NCI-H2081 treated with DMSO at 0.1 percent for 48 hours (cell line): ENCODE measurements at places on chromosomes 7 and 10.

DNA sequence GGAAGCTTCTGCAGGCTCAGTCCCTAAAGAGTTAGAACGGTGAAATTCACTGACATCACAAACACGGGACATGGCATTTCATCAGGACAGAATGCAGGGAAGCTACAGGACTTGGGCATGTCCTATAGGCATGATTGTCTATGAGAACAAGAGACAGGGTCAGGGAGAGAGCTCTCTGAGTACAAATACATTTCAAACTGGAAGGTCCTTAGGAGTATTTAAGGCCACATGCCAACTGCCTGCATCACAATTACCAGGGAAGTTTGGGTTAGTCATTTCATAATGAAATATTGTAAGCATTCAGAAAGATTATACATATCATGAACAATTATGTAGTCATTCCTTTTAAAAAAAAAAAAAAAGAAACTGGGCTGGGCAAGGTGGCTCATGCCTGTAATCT, 71.3 kb downstream of the CREB3L2 start:
- no peak for DNase-seq

GRCh38 chr7:118689403-118689802, 464.9 kb downstream of the ANKRD7 start:
- no peak for DNase-seq

DNA sequence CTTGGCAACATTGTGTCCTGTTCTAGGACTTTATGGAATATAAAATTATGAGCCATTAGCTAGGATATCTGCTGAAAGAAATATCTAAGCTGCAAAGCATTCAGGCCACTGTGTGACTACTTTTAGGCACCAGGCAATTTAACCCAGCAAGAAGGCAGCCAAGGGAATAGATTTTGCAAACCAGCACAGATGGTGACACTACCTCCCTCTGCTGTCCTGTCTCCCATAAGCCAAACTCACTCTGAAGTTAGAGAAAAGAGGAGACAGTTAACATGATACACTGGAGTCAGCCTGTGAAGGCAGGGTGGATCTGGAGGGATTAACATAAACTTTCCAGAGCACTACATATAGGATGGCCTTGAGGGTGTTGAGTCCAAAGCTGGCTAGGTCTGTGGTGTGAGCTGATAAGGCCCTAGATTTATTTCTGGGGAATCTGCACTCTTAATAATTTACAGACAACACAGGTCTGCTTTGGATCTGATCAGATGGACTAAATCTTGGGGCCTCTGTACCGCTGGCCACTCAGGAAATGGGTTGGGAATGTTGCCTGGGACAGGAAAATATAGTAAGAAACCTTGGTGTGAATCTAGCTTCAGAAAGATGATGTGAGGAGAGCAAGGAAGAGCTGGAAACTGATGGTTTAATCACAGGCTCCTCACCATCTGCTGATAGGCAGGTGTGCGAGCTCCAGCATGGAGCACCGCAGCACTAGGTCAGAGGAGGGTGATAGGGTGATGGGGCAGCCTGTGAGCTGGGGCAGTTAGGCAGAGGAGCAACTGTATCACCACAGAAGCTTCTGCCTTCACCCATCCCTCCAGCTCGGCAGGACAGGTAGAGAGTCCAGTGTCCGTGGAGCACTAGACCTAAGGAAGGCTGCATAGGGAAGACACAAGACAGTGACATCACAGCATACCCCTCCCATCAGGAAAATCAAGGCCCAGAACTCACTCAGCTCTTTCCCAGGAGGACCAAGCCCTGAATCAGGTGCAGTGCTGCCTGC, 229.9 kb upstream of the PRSS1 start:
- DNase-seq, result no peak

DNA sequence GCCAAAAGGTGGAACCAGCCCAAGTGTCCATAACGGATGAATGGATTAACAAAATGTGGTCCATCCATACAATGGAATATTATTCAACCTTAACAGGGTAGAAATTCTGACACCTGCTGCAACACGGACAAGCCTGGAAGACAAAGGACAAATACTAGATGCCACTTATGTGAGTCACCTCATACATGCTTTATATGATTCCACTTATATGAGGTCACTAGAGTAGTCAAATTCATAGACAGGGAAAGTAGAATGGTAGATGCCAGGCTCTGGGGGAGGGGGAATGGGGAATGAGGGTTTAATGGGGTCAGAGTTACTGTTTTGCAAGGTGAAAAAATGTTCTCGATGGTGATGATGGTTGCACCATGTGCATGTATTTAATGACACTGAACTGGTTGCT, 34.0 kb upstream of the CYTH3 start:
- DNase-seq, result no peak

- DNase-seq, result no peak
Observed at GRCh38 chr10:126584836-126585235, 85.7 kb downstream of the C10orf90 start.

- no peak for DNase-seq
Observed at GRCh38 chr7:136134503-136134902, 157.3 kb upstream of the MTPN start.

DNA sequence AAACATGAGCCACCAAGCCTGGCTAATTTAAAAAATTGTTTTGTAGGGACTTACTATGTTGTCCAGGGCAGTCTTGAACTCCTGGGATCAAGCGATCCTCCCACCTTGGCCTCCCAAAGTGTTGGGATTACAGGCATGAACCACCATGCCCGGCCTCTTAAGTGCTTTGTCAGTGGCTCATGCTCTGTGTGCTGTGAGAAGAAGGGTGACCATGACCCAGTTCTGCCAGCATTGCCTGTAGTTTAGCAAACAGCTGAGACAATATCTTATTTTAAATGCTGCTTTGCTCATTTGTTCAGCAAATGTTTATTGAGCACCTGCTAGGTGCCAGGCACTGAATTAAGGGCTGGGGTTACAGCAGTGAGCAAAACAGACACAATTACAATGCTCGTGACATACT, 9.0 kb downstream of the ADCK2 start:
- DNase-seq, result no peak

GRCh38 chr7:68417659-68418058, 1180.6 kb upstream of the AUTS2 start:
- no peak for DNase-seq

DNA sequence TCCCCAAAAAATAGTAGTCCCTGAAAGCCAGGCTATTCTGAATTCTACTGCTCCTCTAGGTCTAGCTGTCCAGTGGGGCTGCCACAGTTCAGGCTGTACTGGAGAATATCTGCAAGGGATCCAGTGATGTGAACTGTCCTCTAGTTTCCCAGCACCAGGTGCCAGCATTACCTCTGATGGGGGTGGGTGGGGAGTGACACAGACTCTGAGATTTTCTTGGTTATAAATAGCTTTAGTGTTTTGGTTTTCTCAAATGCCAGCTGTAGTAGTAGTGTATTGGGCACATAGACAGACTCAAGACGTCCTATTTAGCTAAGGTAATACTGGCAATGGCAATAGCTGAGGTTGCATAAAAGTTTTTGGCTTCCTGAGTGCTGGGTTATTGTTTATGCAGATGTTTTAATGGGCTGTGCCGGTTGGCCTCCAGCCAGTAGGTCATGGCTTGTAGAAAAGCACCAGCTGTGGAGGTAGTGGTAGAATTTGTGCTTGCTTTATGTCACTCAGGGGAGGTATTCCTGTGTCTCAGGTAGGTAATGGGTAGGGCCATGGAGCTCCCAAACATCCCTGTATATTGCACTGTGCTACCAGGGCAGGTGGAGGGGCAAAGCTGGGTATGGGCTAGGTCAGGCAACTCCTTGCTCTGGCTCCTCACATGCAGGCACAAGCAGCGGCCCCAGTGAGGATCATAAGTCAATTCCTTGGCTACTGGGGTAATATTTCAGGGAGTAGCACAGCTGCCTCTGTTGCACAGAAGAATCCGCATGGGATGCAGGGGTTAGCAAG, 338.7 kb upstream of the LRRTM3 start:
- DNase-seq, result no peak

DNA sequence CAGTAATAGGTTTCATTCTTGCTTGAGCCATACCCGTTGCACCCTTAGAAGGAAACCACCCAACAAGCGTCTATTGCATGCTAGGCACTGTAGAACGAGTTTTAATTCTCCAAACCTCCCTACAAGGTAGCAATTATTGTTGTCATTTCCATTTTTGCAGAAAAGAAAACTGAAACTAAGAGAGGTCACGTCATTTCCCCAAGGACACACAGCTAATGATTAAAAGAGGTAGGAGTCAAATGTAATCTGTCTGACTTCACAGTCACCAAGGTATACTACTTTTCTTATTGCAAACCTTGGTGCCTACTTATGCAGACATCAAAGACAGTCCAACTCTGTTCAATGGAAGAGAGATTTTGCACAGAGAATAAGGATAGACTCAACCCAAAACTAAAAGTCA, 49.1 kb upstream of the C1QL3 start:
- DNase-seq, result no peak

DNA sequence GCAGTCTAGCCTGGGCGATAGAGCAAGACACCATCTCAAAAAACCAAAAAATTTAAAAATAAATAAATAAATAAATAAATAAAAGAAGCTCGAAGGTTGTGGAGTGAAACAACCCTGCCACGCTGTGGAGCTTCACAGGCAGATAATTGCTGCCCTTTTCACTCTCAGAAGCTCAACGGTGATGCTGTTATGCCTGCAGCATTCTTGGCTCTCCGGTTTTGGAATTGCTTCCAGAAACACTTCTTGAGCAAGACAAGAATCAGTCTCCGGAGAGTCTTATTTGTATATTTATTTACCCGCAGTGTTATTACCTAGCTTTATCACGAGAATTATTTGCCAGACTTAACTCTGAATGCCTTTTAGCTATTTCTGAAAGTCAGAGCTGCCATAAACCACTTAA, 40.5 kb upstream of the UBE2H start:
- no peak for DNase-seq

DNA sequence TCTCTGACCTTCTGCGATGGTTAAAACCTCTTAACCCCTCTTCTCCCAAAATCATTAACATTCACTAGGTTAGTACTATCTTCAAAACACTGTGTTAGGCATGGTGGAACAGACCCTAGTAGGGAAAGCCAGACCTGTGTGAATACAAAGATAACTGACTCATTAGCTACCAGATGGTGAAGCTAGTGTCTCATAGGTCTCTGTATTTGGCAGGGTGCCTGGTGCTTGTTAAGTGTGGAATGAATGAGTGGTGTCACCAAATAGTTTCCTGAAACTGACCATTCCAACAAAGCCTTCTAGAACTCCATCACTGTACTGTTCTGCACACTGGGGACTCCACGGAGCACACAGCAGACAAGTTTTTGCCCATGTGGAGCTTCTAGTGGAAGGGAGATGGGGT, 27.7 kb upstream of the TM9SF3 start:
- no peak for DNase-seq

GRCh38 chr7:19964246-19964645, 190.8 kb upstream of the TMEM196 start:
- DNase-seq, result no peak

DNA sequence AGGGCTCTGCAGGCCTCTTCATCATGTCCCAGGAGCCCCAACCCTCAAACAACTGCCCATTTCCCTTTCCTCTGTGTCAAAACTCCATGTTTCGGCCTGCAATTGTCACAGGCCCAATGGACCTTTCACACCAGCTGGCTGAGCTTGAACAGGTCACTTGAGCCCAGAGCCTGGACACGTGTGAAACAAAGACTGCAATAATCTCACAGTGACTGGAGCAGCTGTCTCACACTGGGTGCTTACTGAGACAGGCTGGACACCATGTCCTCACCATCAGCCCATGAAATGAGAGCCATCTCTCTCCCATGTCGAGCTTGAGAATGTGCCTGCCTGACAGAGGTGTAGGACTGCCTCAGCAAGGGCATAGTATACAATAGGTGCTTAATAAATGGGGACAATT, 19.5 kb upstream of the EIF5AL1 start:
- no peak for DNase-seq

- no peak for DNase-seq
Observed at GRCh38 chr10:84348860-84349259, 20.5 kb downstream of the CCSER2 start.

GRCh38 chr7:99106821-99107241, 37.1 kb downstream of the SMURF1 start:
- no peak for DNase-seq

DNA sequence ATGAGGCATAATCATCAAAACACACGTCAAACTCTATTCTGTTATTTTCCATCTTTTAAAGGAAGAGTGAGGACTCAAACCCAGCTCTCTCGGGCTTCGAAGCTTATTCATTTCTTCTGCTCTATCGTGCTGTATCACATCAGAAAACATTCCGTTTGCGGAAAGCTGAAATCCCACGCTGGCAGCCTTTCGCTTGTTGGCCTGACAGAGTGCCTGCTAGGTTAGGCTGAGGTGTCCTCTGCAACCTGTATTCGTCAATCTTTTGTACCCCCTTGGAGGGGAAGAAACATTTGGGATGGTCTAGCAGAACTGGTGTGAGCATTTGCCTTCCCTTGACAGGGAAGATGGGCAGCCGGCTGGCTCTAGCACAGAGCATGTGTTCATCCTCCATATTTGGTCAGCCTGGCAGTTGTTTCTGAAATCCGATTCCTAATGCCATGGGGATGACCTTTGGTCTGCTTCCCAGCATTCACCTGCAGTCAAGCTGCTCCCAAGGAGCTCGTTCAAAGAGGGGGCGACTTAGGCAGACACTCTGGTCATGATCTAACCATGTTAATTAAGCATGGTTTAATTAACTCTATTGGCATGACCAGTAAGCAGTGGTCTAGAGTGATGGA, 55.2 kb downstream of the TACC2 start:
- DNase-seq, result no peak

DNA sequence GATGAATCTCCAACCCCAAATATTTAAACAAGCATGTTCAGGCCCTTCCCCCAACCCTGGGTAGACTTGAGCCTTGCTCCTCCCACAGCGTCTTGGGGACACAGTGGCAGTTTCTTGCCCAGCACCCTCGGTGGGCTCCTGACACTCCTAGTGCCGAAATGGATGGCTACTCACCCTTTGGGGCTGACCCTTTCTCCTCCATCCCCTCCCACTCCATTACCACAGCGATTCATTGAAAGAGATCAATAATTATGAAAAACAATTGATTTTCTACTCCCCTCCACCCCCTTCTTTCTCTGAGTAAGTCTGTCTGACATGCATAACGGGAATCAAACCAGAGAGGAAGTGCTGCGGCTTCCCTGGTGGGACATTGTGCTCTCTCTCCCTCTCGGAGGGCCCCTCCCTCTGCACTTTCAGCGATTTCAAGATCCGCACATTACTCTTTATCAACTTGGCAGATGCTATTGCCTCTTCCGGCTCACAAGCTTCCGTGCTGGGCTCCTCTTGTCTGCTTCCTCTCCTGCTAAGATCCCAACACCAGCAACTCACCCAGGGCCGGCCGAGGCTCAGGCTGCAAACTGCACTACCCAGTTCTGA, 79.0 kb upstream of the PLXNA4 start:
- DNase-seq, result no peak

DNA sequence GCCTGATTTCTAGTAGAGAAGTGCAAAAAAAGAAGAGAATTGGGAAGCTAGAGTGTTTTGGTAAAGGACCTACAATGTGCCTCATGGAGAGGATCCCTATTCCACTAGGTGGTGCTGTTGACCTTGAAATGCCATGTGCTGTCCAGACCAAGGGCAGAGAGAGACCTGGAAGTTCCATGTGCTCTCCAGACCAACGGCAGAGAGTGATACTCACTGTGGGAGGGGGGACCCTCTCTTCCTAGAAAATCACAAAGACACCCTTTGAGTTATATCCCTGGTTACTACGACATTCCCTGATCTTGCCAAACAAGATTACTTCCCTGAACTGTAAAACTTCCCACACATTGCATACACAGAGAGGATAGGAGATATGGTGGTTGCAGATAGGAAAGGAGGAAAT, 212.7 kb upstream of the ZNF804B start:
- no peak for DNase-seq
